Stimulated activated CD8-positive, alpha-beta memory T cell treated with anti-CD3 and anti-CD28 coated beads, Interleukin-15, amount 100 ng/mL, for 24 hours (primary cell): ENCODE measurements at places on chromosomes 2 and 18.

DNA sequence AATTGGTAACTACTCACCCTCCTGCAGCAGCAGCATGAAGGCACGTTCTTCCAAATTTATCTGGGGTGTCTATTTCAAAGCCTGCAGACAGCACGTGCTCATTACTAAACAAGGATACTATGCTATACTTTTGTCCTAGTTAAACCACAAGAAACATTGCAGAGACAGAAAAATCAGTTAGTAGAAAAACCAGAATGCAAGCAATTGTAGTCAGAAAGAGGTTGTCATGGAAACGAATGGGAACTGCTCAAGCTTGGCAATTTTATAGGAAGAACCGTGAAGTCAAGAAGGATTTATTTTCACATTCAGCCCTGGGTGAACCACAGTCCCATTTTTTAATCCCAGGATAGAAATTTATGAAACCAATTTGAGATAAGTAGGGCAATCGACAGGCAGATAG lies 162.2 kb upstream of the PGAP1 start:
- no peak for DNase-seq

- DNase-seq: no peak
Measured at GRCh38 chr2:66525606-66526005, 90.7 kb downstream of the MEIS1 start.

- DNase-seq: no peak
Measured at GRCh38 chr18:13501891-13502290, 224.5 kb downstream of the FAM210A start.

- no peak for DNase-seq
Measured at GRCh38 chr18:26777351-26778053, 88.0 kb downstream of the AQP4 start.

DNA sequence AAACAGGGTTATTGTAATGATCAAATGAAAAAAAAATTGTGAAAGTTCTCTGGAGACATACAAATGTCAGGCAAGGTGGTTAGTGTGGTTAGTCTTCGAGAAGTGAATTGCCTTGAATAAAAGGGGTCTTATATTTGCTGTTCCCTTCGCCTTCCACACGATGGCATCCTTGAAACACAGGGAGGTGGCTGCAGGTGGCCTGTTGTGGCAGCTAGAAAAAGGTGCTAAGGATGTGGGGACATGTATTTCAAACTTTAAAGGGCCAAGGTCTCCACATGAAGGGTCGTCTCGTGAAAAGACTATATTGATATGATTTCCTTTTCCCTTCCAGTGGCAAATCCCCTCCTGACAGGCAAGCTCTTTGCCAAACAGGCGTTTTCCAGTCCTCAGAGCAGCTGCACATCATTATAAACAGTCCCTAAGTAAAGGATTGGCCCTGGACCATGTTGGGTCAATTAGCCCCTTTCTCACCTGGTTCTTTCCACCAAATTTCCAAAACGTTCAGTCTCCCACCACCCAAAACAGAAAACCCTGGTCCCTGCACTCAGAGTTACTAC lies 68.5 kb downstream of the COPS8 start:
- no peak for DNase-seq

- DNase-seq: no peak
Measured at GRCh38 chr18:58761241-58761969, 90.1 kb downstream of the MALT1 start.

DNA sequence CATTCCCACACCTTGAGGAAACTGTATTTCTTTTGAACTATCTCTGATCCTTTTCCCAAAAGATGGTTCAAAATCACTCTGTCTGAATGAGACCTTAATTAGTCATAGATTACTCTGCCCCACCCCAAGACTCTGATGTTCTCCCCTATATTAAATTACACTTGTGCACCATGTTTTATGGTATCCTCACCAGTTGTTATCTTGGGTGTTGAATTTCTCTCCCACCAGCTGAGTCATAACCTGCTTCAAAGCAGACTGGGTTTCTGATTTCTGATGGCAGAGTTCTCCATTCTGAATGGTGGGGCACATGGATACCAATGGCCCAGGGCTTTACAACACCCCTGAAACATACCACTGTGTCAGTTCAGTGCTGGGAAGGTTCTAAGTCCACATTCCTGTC lies 15.0 kb downstream of the CDH20 start:
- no peak for DNase-seq

DNA sequence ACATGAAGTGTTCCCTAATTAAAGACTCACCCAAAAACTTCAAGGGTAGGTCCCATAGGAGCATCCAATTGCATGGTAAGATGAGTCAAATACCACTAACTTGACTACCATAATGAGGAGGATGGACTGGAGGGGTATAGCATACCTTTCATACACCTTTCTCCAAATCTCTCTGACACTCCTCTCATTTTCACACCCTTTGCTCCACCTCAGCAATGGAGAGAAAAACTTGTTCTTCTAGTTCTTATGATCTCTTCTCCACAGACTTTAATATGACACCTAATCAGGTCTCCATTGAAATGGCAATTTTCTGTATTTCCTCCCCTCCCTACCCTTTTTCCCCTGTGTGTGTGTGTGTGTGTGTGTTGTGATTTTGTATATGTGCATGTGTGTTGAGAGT lies 41.1 kb upstream of the MAP2 start:
- DNase-seq: no peak

DNA sequence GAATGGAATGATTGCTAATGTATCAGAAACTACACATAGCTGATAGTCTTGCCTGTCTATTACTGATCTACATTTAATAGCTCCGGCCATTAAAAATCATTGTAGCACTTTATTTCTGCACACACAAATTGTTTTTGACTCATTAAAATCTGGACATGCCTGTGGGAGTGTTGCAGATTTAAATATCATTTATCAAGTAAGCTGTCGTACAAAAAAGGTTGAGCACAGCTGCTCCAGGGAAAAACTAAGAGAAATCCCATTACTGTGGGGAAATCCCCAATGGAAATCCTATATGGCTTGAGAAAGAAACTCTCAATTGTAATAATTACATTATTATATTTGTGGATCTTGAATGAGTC lies 99.6 kb upstream of the CERS6 start:
- DNase-seq: no peak

DNA sequence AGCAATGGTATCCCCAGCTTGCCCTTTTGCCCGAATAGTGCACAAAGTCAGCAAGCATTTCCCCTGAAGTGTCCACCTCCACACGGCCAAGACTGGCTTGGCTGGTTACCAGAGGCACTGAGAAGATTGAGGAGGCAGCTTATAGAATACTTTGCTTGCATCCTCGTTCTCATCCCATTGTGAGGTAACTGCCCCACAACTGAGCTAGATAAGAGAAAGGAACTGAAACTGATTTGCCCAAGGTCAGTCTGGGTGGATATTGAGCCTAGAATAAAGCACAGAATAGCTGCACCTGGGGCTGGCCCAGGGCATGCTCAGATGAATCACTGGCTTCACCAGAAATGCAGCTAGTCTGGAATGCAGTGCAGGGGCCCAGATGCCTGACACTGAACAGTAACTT lies 32.7 kb upstream of the MAP4K3 start:
- DNase-seq: no peak

- no peak for DNase-seq
Measured at GRCh38 chr2:217642944-217643343, 359.9 kb downstream of the TNS1 start.

GRCh38 chr2:219556413-219556812 lies 12.6 kb downstream of the TMEM198 start:
- DNase-seq: no peak

GRCh38 chr2:240231838-240232244 lies 91.4 kb upstream of the OTOS start:
- DNase-seq: no peak

DNA sequence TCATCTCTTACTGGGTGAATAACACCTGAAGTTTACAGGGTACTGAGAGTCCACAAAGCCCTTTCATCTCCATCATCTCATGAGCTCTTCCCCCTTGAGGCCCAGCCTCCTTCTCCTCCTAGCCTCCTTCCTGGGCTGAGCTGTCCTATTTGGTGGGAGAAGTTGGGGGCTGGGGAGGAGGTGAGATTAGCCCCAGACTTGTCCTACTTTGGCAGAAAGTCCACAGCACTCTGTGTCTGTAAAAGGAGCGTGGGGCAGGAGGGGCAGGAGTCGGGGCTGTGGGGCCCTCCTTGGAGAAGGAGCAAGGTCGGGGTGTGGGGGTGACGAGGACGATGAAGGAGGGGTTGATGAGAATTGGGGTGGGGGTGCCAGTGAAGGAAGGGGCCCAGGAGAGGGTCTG lies 10.0 kb upstream of the DES start:
- DNase-seq: no peak

DNA sequence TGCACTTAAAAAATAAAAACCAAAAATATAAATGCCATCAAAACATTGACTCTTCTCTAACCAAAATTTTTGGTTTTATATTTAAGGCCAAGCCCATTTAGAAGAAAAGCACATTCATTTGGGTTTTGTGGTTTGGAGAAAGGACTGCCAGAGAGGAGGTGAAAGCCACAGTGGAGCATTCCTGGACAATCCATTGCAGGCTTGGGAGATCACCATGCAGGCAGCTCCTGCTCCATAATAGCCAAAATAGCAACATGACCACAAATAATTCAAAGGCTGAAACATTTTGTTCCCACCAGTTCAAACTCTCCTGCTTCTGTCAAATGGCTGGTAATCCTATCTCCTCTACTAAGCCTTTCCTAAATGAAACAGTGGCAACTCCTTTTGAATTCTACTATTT lies 73.5 kb downstream of the GALNT3 start:
- no peak for DNase-seq

DNA sequence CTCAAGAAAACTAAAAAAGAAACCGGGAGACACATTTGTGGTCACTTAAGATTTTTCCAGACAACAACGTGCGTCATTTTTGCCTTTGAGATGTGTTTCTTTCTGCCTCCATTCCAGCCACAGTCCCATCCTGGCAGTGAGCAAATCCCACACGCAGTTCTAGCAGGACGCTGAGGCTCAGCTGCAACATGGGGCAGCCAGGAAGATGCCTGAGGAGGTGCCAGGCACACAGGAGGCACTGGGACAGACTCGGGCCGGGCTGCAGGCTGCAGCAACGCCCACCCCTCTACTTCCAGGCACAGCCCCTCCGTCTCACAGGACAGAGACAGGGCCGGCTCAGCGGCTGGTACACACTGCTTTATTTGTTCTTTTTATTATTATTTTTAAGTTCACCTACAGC lies 13.1 kb downstream of the KLF11 start:
- no peak for DNase-seq

GRCh38 chr2:138827426-138828054 lies 47.4 kb upstream of the NXPH2 start:
- DNase-seq: no peak

- no peak for DNase-seq
Measured at GRCh38 chr2:26279886-26280285, 35.1 kb downstream of the HADHB start.

- no peak for DNase-seq
Measured at GRCh38 chr2:120531365-120531764, 185.4 kb downstream of the INHBB start.

- DNase-seq: no peak
Measured at GRCh38 chr18:76443519-76444445, 51.3 kb downstream of the ZNF516 start.

DNA sequence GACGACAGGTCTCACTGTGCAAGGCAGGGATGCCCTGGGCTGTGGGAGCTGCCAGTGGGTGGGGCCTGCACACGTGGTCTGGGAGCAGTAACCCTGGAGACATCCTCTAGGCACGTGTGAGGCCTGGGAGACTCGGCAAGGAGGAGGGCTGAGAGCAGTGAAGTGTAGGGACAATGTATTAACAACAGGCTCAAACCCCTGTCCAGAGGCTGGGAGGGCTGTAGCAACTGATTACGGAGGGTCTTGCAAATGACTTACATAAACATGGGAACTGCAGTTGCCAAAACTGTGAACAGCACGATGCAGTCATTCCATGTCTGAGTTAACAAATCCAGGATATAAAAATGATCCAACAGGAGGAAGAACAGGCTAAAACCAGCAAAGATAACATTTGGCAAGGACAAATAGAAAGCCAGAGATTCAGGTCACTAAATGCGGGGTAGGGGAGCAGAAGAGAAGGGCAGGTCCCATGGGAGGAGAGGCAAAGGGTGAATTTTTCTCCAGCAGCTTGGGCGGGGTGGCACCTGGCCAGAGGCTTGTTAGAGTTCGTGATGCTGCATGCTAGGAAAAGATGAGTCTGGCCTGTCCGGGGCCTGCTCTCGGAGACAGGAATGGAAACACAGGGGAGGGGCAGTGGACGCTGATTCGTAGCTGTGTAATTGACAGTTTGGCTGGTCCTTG lies 44.9 kb downstream of the CYP27C1 start:
- no peak for DNase-seq

GRCh38 chr2:235543128-235543750 lies 49.4 kb downstream of the AGAP1 start:
- DNase-seq: no peak

GRCh38 chr2:52862801-52863200 lies 904.8 kb upstream of the CHAC2 start:
- no peak for DNase-seq

DNA sequence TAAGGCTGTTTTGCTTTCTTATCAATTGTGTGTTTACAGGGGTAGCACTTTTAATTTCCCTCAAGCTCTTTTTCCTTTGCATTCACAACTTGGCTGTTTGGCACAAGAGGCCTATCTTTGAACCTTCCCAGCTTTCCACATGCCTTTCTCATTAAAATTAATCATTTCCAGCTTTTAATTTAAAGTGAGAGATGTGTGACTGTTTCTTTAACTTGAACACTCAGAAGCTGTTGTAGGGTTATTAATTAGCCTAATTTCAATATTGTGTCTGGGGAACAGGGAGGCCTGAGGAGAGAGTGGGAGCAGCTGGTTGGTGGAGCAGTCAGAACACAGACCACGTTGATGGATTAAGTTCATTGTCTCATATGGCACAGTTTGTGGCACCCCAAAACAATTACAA lies 4.7 kb downstream of the ASB1 start:
- DNase-seq: no peak

DNA sequence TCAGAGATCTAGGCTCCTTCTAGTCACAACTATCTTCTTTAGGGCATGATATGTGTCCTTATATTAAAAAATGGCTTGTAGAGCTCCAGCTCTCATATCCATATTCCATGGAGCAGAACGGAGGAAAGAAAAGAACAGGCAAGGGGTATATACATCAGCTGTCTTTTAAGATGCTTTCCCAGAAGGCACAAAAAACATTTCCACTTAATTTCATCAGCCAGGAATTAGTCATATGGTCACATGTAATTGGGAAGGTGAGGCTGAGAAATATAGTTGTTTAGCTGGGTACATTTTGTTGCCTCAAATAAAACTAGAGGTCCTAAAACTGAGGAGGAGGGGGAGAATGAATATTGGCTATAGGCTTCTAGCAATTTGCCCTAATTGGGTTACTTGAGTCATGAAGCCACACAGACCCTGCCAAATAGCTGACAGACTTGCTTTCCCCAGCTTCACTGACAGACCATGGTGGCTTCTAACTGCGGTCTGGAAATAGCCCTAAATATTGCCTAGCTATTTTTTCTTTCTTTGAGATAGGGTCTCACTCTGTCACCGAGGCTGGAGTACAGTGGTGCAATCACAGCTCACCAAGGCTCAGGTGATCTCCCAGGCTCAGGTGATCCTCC lies 20.0 kb downstream of the MAIP1 start:
- DNase-seq: no peak

- no peak for DNase-seq
Measured at GRCh38 chr18:1078301-1078700, 173.6 kb downstream of the ADCYAP1 start.
